ENCODE measurements at places on chromosomes 2 and 18.
A peak's percentile ranks its signal among the peaks of the same experiment; 100 is the strongest.

GRCh38 chr18:55748227-55748738 is 160.3 kb upstream of the TCF4 start:
- DNase-seq = no peak

GRCh38 chr2:157876066-157876785 is at the start of gene ACVR1:
TSS of gene ACVR1 (minus strand) at chr2:157876330. CDS start at chr2:157799493, 76,837 bp downstream.
- DNase-seq = peak; percentile 86

- DNase-seq = no peak
Observed at GRCh38 chr2:156536534-156536933, 100.4 kb downstream of the GPD2 start.

- DNase-seq = peak; percentile 28
Observed at GRCh38 chr2:145323512-145323911, 803.6 kb upstream of the ZEB2 start.

GRCh38 chr2:88489181-88489580 is 36.7 kb upstream of the FOXI3 start:
- DNase-seq = no peak

GRCh38 chr18:28767727-28768211 is 590.8 kb upstream of the CDH2 start:
- peak; percentile 18 for DNase-seq

GRCh38 chr2:149808556-149808955 is 221.0 kb upstream of the MMADHC start:
- DNase-seq = no peak

GRCh38 chr2:34806396-34806795 is 1207.3 kb upstream of the FAM98A start:
- DNase-seq = no peak

DNA sequence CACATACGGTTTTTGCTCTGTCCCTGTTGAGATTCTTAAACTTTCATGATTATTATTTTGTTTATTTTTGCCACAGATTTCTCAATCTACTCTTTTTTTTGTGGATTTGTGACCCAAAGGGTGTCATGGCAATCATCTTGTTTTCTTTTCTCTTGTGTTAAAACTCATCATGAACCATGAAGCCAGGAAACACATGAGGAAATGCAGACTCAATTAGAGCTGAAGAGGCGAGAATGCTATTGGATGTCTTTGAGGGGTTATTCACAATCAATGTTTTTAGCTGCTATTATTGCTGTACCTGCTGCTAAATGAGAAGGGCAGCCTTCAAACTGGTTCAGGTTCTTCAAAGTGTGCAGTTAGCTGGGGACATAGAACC is 99.5 kb upstream of the MMADHC start:
- no peak for DNase-seq

- no peak for DNase-seq
Observed at GRCh38 chr18:34993289-34993688, 47.9 kb upstream of the MAPRE2 start.

GRCh38 chr2:59969161-59969560 is 584.3 kb downstream of the BCL11A start:
- DNase-seq = no peak

DNA sequence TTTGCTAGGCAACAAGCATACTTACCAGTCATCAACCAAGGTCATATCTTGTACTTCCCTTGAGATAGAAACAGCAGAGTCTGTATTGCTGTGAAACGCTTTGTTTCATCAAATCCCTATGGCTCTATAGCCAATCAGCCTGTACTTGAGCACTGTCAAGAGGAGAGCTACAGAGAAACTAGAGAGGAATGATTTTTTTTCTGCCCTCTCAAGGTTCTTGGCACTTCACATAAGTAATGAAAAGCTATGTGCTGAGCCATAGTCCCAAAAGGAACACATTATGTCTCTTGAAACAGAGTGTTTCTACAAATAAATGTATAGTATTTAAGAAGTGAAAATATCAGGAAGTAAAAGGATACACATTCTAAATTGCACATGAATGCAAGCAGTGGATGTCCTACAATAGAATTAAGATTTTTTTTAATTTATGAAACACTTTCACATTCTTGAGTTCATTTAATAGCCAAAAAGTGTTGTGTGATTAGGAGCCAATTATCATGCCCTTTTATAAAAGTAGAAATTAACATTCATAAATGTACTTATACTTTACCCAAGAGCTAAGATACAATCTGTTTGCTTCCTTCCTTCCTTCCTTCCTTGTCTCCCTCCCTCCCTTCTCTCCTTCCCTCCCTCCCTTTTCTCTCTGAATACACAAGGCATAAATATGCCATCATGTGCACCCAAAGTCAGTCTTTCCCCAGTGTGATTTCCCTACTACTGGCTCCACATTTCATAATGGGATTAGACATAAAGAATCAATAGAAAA is 131.8 kb downstream of the CSRNP3 start:
- DNase-seq = no peak

GRCh38 chr18:69946608-69947155 is 991 bp downstream of the CD226 start:
- no peak for DNase-seq

DNA sequence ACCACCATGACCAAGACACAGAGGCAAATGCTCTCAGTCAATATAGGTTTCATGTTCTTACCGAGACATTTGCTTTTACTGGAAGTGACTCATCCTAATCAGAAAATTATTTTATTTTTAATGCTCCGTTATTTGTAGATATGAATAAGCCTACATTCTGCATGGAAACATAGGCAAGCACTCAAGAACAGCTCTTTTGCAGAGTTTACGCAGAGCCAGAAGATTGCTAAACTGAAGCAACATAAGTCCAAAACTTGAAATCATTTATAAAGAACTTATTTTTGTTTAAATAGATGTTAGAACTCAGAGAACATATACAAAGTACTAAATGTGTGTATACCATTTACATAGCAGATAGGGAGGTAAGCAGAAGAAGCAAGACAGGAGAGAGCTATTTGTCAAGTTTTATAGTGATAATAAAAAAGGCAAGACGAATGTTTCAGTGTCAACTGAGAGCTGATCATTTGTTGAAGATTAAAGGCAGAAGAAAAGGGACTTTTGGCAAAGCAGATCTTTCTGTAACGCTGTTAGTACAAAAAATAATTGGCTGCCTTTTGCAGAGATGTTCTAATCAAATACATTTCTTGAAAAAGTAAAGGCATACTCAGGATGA is 12.4 kb upstream of the PPP1R1C start:
- DNase-seq = no peak

DNA sequence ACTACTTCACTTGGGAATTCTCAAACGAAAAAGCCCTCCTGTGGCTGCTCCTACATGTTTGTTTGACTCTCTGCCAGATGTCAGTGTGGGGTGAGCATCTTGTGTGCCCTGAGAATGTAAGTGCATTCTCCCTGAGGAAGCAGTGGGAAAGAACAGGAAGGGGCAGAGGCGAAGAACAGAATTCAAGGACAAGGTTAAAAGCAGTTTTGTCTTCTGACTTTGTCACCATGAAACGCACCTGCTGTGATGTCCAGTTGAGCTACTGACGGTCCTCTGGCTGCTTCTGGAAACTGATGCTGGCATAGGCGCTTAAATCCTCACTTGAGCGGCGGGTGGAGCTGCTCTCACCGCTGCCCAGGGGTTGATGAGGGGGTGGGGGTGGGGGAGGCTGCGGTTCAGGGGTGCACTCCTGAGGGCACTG is 4.9 kb downstream of the IRS1 start:
- no peak for DNase-seq

DNA sequence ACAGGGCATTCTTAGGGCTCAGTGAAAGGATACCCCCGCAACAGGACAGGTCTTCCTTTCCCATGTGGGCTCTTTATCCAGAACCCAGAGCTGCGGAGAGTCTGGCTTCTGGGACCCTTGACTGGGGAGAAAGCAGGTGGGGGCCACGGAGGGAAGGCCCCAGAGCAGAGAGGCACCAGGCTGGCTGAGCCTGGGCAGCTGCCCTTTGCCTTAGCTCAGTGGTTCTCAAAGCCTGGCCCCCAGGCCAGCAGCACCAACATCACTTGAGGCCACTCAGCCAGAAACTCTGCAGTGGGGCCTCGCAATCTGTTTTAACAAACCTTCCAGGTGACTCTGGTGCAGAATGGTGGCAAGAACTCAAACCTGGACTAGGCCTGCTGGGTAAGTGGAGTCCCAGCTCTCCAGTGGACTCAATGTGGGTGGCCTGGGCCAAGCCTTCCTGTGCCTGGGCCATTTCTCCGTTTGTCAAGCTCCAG is 1.6 kb upstream of the TMEM37 start:
- DNase-seq = no peak

DNA sequence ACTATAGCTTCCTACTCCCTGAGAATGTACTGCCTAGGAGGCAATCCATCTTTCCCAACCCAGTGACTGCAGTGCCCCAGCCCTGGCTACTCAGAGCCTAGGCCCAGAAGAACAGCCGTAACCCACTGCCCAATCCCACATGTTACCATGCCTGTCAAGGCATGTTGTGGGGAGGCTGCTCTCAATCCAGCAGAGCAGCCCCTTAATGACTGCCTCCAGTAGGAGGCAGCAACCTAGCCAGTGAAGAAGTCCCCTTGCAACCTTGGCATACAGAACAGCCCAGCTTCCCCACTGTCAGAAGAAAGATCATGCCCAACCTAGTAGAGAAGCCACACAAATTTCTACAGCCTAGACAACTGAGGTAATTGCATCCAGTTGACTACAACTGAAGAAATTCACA is 44.2 kb upstream of the CDH7 start:
- DNase-seq = no peak

- DNase-seq = peak; percentile 97
Observed at GRCh38 chr2:172693037-172693436, 42.6 kb upstream of the RAPGEF4 start.

GRCh38 chr2:239459606-239460005 is 58.8 kb upstream of the HDAC4 start:
- DNase-seq = no peak

DNA sequence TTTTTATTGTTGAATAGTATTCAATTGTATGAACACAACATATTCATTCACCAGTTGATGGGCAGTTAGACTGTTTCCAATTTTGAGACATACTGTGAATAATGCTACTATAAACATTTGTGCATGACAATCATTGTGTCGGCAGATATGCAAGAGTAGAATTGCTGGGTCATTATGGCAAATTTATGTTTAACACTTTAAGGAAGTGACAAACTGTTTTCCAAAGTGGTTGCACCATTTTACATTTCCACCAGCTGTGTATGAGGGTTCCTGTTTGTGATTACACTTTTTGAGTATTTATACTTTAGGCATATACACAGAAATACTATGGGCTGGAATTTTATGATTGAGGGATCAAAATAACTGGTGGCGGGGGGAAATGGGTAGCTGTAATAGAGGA is 61.2 kb downstream of the MAP4K3 start:
- no peak for DNase-seq

GRCh38 chr2:188292348-188293239 is 920 bp downstream of the GULP1 start:
- DNase-seq = peak; percentile 63

DNA sequence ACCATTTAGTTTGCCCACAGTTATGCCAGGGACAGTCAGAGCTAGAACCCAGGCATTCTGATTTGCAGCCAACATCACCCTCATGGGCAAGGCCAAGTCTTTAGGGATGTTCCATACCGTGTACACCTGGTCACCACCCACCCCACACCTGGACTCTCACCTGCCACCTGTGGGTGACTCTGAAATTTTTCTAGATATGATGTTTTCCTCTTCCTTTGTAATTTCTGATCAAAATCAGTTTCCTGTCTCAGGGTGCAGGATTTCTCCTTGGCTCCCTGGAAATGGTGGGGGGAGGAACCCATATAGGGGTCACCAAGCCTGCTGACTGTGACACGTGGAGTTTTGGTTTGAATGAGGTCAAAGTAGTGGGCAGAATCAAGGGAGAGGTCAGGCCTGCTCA is 138.2 kb downstream of the ACOXL start:
- DNase-seq = no peak

DNA sequence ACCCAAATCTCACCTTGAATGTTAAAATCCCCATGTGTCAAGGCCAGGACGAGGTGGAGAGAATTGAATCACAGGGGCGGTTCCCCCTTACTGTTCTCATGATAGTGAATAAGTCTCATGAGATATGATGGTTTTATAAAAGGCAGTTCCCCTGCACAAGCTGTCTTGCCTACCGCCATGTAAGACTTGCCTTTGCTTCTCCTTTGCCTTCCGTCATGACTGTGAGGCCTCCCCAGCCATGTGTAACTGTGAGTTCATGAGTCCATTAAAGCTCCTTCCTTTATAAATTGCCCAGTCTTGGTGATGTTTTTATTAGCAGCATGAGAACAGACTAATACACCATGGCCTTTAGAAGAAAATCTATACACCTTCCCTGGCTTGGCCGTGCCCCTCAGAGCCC is 7.4 kb upstream of the MBP start:
- DNase-seq = no peak

GRCh38 chr18:55863391-55863706 is 275.4 kb upstream of the TCF4 start:
- no peak for DNase-seq

- peak; percentile 47 for DNase-seq
Observed at GRCh38 chr2:145906354-145906753, 1386.4 kb upstream of the ZEB2 start.

GRCh38 chr18:59665057-59666006 is 31.9 kb downstream of the CCBE1 start:
- no peak for DNase-seq

GRCh38 chr18:30763902-30764350 is 278.6 kb downstream of the DSC3 start:
- no peak for DNase-seq

DNA sequence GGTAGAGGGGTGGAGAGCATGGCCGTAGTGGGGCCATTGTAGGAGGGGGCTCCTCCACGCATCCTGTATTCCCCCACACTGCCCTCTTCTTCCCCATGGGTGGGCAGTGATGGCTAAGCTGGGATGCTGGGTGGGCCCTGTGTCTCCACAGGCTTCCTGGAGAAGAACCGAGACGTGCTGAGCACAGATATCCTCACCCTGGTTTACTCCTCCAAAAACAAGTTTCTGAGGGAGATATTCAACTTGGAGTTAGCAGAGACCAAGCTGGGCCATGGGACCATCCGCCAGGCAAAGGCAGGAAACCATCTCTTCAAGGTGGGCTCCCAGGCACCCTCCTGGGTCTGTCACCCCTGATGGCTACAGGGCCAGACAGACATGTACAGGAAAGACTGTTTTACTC is 52.8 kb downstream of the MYO7B start:
- DNase-seq = no peak

DNA sequence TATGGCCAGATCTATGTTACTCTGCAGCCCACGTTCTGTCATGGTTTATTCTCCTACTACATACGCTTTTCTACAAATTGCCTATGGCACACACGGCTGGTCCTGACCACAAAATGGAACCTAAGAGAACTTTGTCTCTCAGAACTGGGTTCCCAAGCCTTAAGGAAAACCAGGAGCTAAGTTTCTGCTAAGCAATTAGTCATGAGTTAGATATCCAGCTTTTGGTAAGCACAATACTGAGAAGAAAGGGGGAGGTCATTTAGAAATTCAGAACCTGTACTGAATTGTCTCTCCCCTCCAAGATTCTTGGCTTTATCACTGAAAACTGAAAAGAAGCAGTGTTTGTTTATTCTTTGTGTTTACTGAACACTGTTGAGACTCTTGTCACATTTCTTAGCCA is 283.5 kb upstream of the TANK start:
- DNase-seq = no peak

DNA sequence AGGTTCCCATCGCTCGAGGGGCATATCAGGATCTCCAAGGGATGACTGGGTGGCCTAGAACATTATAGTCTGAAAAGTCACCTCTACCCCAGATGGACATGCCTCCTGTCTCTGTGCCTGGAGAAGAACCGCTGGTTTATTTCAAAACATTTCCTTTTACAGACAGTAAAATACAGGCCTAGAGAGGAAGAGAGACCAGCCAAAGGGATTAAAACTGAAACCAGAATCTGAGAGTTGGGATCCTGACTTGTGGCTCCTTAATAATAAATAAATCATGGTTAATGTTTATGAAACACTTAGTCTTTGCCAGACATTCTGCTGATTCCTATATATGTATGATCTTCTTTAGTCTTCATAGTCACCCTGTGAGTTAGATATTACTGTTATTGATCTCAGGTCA is 153.7 kb downstream of the DDX1 start:
- no peak for DNase-seq

Measured in kidney epithelial cell (primary cell).